ENCODE measurements at places on chromosomes 5 and 9.

- DNase-seq, result no peak
Observed at GRCh38 chr9:93134740-93135444, 841 bp upstream of the NINJ1 start.

DNA sequence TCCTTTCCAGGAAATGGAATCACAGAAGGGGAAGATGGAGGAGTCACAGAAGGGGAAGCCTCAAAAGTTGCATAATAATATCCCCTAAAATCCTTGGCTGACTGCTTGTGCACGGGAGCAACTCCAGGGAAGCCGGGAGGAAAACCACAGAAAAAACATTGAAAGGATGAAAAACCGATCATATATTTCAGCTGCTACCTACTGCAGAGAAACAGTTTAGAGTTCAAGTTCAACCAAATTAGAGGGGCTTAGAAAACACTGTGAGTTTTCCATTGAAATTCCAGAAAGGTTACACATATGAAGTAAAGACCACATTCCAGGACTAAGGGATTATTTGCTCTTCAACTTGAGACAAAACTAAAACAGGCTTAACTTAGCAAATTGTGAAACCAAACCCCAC, 37.6 kb upstream of the MTAP start:
- DNase-seq, result no peak

DNA sequence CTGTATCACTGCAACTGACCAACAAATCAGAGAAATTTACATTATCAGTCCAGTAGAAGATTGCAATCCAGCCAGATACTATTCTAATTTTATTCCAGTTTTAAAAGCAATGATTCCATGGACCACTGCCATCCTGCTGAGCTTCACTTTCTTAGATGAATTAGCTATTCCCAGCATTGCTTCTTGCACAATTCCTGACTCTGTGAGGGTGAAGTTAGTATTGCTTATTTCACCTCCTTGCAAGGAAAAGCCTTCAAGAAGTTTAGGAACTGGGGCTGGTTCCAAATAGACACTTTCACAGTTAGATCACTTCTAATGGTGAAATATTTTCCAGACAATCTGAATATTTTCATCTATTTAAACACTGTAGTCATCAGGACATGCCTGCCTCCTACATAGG, 338.6 kb upstream of the TNC start:
- no peak for DNase-seq

DNA sequence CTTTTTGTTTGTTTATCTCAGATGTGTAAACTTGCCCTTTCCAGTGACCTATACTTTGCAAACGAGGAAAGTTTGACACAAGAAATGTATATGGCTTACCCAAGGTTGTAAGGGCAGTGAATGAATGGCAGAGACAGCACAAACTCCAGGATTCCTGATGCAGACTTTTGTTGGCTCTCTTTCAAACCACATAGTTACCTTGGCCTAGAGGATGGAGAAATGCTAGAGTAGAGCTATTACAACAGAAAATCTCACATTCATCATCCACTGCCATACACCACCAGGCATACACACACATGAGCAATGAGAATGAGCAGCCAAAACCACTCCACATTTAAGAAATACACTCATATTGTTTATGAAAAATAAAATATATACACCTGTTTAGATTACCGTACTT, 387.0 kb downstream of the TLR4 start:
- no peak for DNase-seq

- no peak for DNase-seq
Observed at GRCh38 chr5:77366717-77367500, 125.2 kb downstream of the WDR41 start.

DNA sequence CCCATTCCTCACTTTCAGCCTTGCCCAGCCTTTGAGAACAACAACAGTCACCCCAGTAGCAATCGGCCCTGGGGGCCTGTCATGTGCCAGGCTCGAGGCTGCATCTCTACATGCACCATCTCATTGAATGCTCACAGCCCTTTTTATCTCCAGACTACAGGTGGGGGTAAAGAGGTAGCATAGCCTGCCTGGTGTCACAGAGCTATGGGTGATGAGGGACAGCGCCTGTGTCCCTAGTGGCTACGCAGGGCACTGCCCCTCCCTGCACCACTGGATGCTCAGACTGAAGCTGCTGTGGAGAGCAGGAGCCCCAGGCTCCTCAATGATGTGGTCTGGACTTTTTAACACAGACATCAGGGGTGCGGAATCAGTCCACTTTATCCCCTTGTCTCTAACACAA, 2.8 kb downstream of the CAMK2A start:
- DNase-seq, result no peak

- no peak for DNase-seq
Observed at GRCh38 chr9:100220936-100221335, 121.9 kb downstream of the INVS start.

DNA sequence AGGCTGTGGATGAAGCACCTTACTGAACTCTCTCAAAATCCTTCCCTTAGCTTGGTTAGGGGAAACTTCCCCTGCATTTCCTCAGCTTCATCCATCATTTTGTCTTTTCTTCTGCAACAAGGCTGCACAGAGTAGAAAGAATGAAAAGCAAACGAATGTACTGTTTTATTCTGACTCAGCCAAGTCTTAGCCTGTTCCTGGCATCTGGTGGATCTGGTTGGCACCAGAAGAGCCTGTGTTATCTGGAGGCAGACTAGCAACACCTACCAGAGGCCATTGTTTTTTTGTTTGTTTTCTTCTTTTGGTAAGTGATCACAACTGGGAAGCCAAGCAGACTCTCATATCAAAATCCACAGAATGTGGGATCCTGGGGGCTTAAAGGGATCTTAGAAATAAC, 200.7 kb downstream of the FANCC start:
- DNase-seq, result no peak

DNA sequence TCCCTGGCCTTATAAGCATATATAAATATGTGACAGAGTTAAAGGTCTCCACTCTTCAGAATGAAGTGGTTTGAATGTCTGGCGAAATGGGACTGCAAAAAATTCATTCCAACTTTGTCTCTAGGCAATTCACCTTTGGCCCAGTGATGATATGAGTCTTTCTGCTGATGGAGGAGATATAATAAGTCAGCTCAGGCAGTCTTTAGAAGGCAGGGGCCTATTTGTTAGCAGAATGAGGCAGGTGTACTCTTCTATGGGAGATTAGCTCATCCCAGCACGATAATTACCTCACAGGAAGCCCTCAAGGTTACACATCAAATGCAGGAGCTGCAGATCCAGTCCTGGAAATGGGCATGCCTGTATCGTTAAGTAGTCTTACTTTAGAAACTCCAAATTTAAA, 300.5 kb downstream of the NR2F1-AS1 start:
- DNase-seq, result no peak

DNA sequence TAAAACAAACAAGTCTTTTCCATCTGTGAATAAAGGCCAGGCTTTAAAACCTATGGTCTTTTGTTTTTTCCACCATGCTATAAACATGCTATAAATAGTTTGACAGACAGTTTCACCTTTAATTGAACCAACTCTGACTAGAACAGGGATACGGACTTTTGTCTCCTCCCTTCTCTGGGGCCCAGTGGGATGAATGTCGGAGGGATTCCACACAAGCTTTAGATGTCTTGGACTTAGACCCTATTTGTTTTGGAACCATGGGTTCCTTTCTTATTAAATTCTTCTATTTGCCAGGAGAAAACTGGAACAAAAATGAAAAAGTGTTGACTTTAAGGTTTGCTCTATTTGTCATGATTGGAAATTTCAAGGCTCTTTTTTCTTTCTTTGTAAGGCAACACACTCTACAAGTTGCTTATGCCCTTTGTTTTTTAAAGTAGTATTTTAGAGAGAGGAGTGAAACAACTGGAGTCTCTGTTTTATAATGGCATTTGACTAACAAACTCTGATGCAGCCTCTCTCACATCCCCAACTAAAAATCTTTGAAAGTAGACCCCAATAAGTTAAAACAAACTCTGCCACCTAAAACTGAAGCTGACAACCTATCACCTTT, 145.3 kb downstream of the MLLT3 start:
- no peak for DNase-seq

Measured in stimulated activated CD4-positive, alpha-beta T cell treated with anti-CD3 and anti-CD28 coated beads, Interleukin-2, amount 100 ng/mL, for 24 hours (primary cell).